Osteoblast (primary cell): ENCODE measurements at places on chromosomes 6 and 20. TPM values are rescaled to one million over a fixed set of nuclear protein-coding genes. Genes with fewer than 3 reads are reported as not detected.

Gene PAX1
- under 0.01 TPM in 1 of 2 replicates, not detected in the other for total RNA-seq

GRCh38 chr6:111986651-111987050 is 67.3 kb upstream of the CCN6 start:
- no peaks in the 10 kb centered on the region for H3K27me3 ChIP-seq
- DNase-seq: no peak
- no peak overlapping the region for H3K27ac ChIP-seq
- H3K4me1 ChIP-seq: peaks cover 12% of the 10 kb centered on the region
- no peaks in the 10 kb centered on the region for H3K36me3 ChIP-seq

- no peaks in the 10 kb centered on the region for H3K36me3 ChIP-seq
- DNase-seq: peak; percentile 23
- no peak overlapping the region for H3K4me3 ChIP-seq
- no peak overlapping the region for H3K27ac ChIP-seq
- no peaks in the 10 kb centered on the region for H3K27me3 ChIP-seq
- no peaks in the 10 kb centered on the region for H3K4me1 ChIP-seq
Measured at GRCh38 chr6:129120856-129121638, 238.1 kb downstream of the LAMA2 start.

GRCh38 chr20:38897267-38897666 is 28.9 kb upstream of the FAM83D start:
- H3K27ac ChIP-seq: no peak overlapping the region
- H3K36me3 ChIP-seq: no peaks in the 10 kb centered on the region
- H3K4me1 ChIP-seq: no peaks in the 10 kb centered on the region

DNA sequence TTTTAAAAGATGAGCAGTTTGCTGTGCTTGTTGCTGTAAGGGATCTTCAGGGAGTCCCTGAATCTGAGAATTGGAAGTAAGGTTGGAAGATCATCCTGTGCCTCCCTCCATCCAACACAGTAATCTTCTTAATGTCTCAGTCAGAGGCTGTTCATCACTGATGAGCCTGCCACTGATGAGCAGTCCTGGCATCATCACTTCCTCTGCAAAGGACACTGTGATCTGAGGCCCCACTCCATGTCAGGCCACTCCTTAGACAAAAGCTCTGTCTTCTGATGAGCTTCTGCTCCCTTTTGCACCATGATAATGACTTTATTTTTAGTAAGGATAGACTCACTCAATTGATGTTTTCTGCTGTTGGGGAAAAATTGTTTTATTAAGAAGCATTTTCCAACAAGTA is 121.0 kb downstream of the UST start:
- H3K27ac ChIP-seq: peak overlapping the region; percentile 73
- no peak overlapping the region for H3K4me3 ChIP-seq
- H3K27me3 ChIP-seq: no peaks in the 10 kb centered on the region
- H3K36me3 ChIP-seq: no peaks in the 10 kb centered on the region

DNA sequence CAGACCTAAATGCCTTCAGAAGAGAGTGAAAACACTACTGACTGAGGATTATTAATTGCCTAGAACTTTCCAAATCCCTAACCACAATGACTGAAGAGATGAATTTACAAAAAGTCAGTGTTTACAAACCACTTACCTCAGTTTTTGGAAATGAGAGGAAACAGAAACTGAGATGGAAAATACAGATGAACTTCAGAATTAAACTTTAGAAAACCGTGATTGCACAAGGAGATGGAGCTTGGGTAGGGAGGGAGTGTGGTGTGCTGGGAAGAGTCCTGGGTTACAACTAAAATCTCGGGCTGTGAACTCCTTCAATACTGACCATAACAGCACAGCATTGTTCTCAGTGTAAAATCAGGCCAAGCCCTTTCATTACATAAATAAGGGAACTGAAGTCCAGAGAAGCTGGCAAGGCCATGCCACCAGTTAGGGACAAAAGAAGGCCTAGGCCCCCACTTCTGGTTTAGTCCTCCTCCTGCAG is 4.0 kb downstream of the ELMO2 start:
- no peak overlapping the region for H3K4me3 ChIP-seq
- peaks cover 44% of the 10 kb centered on the region for H3K4me1 ChIP-seq
- H3K27me3 ChIP-seq: no peaks in the 10 kb centered on the region
- H3K36me3 ChIP-seq: peaks cover 8% of the 10 kb centered on the region
